Stimulated activated CD4-positive, alpha-beta T cell treated with anti-CD3 and anti-CD28 coated beads, Interleukin-4, amount 100 ng/mL, for 1 hour (primary cell): ENCODE measurements at places on chromosomes 3 and 15.

- no peak for DNase-seq
Measured at GRCh38 chr3:143825513-143825912, 22.8 kb downstream of the SLC9A9 start.

DNA sequence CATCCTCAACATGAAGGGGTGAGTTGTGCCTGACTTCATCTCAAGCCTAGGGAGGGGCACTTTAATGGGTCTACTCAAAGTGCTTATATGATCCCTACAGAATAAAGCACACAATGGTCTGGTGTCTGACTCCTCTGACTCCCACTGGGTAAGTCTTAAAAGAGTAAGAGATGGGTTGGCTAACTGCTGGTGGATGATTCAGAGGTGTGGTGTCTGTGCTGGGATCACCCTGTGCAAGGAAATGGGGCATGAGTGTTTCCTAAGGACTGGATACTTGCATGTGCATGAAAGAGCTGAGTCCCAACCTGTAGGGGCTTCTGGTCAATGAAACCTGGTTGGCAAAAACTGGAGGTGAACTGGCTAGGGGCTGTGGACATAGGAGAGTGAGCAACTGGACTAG, 158.8 kb downstream of the IL20RB start:
- DNase-seq: no peak

GRCh38 chr15:36605604-36606263, 26.3 kb downstream of the CDIN1 start:
- DNase-seq: no peak

- no peak for DNase-seq
Measured at GRCh38 chr15:96969732-96970710, 639.5 kb downstream of the NR2F2 start.

DNA sequence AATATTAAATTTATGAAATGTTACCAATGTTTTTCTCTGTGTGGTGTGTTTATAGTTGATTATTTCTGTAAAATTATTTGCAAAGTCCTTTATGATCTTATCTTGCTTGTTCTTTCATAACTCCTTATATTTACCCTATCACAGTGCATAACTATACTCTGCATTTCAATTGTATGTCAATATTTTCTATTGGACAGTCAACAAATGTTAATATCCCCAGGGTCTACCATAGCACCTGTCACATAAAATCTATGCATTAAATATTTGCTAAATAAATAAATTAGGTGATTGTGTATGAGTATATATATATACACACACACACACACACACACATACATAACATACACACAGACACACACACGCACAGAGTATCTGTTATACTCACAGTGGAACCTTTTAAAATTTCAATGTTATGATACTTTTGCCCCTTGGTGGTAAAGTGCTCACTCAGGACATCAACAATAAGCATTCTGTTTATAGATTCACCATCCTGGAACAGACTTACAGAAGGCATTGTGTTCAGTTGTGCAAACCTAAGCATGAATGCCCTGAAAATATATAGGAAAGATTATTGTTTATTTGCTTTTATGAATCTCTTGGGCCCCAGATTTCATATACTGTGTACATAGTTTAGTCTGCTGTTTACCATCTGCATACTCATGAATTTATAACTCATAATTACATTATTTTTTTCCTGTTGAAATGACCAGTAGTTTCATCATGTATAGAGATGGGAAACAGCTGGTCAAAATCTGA, 443.7 kb downstream of the EPHA6 start:
- no peak for DNase-seq

- DNase-seq: no peak
Measured at GRCh38 chr3:118089563-118089962, 945.1 kb downstream of the IGSF11 start.

GRCh38 chr15:72970933-72971760, 81.1 kb upstream of the NEO1 start:
- no peak for DNase-seq

DNA sequence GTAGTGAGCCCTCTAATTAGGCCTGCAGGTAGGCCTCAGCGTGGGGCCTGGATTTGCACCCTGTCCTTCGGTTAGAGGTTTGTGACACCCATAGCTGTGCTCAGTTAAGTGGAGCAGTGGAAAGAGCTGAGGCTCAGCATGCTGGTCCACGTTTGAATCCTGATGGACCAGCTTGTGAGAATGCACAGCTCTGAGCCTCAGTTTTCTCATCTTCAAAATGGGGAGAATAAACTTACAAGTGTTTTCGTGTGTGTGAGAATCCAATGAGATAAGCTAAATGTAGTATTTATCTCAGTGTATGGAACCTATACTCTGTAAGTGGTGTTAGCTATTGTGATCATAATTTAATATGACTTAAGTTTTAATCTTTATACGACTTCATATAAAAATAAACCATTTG, 22.5 kb downstream of the EEFSEC start:
- no peak for DNase-seq
